Fibroblast of skin of scalp (primary cell): ENCODE measurements at places on chromosomes 11 and 22.

DNA sequence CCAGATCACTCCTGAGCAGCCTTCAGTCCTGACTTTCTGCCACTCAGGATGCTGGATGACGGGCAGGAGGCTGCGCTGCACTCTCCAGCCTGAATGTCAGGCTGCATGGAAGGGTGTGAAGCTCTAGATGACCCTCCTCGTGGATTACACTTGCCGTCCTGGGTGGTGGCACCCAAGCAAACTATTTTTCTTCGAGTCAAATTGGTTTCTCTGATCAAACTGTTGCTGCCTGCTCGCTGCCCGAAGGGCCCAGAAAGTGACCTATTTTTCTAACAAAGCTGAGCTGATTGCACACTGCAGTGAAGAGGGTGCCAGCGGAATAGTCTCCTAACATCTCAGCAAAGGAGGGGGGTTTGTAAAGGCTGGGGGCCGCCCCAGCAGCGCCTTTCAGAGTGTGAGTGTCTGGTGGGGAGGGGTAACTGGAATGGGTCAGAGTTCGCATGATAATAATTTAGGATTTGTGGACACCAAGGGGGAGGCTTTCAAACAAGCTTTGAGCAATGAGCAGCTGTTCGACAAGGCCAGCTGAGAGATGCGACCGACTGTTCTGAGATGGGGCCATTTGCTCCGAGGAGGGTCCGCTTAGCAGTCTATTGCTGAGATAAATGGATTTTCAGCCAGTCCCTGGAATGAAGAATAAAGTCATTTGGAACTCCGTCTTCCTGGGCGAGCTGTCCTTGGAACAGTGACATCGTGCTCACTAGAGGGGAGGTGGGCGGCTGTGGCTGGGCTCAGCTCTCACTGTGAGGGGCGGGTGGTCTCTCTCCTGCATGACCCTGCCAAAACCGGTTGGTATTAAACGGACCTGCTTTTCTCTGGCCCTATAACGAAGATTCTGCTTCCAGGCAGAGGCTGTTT, 537.6 kb downstream of the BRD1 start:
- no peak for DNase-seq

GRCh38 chr11:116112087-116112935, 608.1 kb upstream of the CADM1 start:
- DNase-seq, result no peak

- DNase-seq, result no peak
These were observed 2.4 kb upstream of the MFNG start for GRCh38 chr22:37488337-37489135.

GRCh38 chr11:119237515-119237914, 31.4 kb downstream of the CBL start:
- no peak for DNase-seq

GRCh38 chr11:129447654-129448239, 72.1 kb downstream of the BARX2 start:
- DNase-seq, result no peak

DNA sequence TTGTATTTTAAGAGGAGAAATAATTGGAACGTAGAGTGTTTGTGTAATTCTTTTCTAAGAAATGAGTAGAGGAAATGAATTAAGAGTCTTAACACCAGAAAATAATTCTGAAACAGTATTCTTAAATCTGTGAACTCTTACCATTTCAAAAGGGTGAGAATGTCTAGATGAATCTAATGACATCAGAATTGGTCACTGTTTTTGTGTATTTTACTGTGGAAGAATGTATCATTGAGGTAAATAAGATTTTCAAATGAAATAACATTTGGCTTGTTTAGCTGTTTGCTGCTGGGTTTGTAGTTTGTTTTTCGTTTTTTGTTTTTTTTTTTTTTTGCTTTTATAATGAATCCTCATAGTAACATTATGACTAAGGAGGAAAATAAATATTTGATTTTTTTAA, 97.6 kb downstream of the EMSY start:
- no peak for DNase-seq

GRCh38 chr11:94133752-94134151, 5.1 kb downstream of the PANX1 start:
- DNase-seq, result no peak

DNA sequence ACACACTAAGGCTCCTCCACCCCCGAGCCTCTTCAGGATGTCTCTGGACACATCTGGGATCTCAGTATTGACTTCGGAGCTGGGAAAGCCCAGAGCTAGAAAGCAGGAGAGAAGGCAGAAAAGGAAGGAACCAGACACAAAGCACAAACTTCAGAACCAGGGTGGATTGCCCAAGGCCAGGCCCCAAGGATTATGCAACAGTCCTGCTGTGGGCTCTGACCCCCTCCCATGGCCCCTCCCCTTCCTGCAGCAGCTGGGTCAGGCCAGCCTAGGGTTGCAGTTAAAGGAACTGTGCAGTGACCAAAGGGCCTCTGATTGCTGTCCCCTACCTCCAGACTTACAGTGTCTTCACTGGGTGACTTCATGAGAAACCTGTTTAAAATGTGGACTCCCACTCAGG, 5.3 kb downstream of the KCNE3 start:
- DNase-seq, result peak; percentile 7

DNA sequence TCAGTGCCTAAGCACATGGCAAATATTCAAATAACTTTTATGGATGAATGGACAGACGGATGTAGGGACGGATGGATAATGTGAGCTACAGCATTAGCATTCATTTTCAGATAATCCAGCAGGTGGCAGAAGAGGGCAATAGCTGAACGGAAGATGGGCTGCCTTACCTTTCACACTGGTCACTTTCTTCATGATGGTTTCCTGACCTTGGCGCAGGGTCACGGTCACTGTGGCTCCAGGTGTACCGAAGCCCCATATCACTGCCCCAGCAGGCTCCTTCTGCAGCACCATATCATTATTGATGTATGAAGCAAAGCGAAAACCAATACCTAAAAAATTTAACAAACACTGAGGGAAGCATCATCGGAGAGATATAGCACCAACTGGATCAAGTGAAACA, 4.3 kb downstream of the SIAE start:
- DNase-seq, result peak; percentile 22

DNA sequence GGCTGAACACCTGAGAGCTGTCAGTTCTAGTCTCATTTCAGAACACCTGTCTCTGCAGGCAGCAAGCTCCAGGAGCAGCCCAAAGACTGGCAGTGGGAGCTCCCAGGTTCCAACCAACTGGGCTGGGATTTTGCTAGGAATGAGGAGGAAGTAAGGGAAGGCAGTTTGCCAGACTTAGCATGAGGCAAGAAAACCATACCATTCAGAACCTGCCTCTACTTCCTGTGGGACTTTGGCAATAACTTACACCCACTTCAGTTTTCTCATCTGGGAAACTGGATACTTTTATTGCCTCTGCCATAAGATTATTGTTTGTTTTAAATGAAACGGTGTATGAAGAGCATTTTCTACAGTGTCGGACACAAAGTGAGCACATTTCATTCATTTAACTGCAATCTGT, 363.7 kb upstream of the ISX start:
- DNase-seq, result no peak
